ENCODE measurements at places on chromosomes 6 and 20.

DNA sequence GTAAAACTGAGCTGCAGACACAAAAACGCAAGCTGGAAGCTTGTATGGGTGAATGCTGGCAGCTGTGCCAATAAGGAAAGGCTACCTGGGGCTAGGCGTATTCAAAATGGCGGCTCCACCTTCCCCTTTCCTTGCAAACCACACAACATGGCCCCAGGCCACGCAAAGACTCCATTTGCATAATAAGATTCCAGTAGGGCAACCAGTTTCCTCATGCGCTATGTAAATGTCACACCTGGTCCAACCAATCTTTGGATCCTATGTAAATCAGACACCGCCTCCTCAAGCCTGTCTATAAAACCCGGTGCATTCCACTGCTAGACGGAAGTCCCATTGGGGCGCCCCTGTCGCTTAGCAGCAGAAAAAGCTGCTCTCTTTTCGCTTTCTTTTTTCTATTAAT, 505.9 kb upstream of the BTBD3 start:
- DNase-seq: no peak

DNA sequence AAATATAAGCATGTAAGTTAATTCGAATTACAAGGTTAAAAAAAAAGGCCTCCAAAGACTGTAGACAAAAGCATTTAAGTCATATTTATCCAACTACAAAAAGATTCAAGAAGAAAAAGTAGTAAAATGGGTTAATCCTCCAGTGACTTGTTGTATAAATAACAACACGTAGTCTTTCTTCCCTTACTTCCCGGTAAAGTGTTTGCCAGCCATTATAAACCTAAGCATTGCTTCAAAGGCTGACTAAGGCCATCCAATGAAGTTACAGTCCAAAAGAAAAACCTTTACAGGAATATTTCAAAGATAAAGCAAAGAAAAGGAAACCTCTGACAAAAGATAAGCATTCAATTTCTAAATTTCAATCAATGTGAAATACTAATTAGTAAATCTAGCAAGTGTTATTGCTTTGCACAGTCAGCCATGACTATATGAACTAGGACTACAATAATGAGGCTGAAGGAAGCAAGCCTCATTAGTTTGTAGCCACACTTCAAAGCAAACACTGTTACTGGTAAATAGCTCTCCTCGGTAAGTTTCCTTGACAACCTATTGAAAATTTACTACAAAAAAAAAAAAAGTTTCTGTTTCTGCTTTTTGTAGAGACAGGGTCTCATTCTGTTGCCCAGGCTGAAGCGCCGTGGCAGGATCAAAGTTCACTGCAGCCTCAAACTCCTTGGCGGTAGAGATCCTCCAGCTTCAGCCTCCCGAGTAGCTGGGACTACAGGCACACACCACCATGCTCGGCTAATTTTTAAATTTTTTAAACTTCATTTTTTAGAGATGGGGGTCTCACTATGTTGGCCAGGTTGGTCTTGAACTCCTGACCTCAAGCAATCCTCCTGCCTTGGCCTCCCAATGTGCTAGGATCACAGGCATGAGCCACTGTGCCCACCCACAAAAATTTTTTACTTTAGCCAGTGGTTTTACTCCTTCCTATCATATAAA, 46.0 kb downstream of the NUDT3 start:
- no peak for DNase-seq

- no peak for DNase-seq
These were observed 28.6 kb upstream of the ENPP5 start for GRCh38 chr6:46199387-46199786.

DNA sequence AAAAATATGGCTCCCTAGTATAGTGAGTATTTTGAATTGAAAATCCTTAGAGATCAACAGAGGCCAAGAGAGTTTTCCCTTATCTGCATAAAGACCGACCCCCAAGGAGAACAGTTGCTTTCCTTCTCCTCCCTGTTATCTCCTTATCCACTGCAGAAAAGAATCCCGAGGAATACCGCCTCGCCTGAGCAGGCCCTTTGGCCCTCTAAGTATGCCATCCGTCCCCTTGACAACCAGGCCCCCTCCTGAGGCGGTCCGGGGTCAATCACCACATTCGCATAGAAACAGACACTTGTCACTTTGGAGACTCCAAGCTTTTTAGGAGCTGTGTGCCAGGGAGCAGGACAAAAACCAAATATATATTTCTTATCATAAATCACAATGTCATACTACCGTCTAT, 15.9 kb upstream of the GGTLC1 start:
- no peak for DNase-seq

- no peak for DNase-seq
These were observed 70.0 kb downstream of the PSMG4 start for GRCh38 chr6:3328796-3329195.

GRCh38 chr20:42749556-42749955, 440.1 kb downstream of the PTPRT start:
- no peak for DNase-seq

DNA sequence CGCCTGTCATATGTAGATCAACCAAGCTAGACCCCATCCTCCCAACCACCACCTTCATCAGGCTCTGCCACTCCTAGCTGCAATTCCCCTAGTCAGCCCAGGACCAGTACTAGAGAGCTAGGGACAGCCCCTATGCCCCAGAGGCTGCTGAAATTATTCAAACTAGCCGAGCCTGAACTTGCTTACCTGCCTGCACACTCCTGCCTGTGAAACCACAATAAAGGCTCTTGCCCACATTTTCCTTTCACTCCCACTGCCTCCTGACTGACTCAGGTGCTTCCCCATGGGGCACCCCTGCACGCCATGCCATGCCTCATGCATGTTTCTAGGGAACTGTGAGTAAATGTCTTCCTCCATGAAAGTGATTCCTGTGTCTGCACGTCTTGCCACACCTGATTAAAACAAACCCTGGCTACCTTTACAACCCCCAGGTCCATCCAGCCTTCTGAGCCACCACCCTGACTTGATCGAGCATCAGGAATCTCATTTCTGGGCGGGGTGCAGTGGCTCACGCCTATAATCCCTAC, 66.5 kb upstream of the IER3 start:
- peak; percentile 67 for DNase-seq

- no peak for DNase-seq
These were observed 12.1 kb downstream of the SERINC3 start for GRCh38 chr20:44509762-44510161.

GRCh38 chr20:32019156-32019510, 8.9 kb downstream of the CCM2L start:
- no peak for DNase-seq

DNA sequence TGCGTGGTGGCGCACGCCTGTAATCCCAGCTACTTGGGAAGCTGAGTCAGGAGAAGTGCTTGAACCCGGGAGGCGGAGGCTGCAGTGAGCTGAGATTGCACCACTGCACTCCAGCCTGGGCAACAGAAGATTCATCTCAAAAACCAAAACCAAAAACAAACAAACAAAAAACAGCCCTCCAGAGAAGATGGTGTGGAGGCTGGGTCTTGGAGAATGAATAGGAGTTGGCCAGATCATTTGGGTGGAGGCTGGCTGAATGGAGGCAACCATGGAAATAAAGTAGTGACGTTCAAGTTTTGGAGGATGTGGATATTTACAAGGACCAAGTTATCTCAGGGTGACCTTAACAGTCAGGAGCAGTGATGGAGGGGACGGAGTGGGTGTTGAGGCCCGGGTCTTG, 24.7 kb downstream of the HIVEP1 start:
- DNase-seq: no peak

GRCh38 chr20:7712661-7713060, 227.6 kb downstream of the HAO1 start:
- no peak for DNase-seq

- no peak for DNase-seq
These were observed 68.0 kb downstream of the FKBP5 start for GRCh38 chr6:35620706-35621105.

DNA sequence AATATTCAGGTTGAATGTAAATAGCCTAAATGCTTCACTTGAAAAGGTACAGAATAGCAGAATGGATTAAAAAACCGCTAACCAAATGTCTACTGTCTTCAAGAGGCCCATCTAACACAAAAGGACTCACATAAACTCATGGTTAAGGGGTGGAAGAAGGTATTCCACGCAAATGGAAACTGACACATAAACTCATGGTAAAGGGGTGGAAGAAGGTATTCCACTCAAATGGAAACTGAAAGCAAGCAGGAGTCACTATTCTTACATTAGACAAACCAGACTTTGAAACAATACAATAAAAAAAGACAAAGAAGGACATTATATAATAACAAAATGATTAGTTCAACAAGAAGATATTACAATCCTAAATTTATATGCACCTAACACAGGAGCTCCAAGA, 38.3 kb upstream of the PKIB start:
- no peak for DNase-seq

GRCh38 chr6:36049582-36049981, 22.0 kb downstream of the MAPK14 start:
- no peak for DNase-seq

- DNase-seq: no peak
These were observed 129.8 kb upstream of the ZFP64 start for GRCh38 chr20:52321396-52321795.

DNA sequence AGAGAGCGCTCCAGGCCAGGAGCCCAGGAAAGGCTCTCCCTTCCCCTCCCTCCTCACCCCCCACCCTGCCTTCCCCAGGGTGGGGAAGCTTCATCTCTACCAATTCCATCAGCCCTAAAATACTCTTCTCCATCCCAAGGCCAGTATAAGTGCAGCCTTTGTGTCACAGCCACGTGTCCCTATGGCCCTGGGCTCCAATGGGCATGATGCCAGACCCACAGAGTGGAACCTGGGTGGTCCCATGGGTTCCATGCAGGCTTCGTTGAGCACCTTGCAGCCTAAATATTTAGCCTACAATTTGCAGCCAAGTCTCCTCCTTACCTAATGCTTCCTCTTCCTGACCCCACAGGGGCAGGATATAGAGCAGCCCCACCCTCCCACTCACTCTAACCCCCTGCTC, 976 bp upstream of the MATN4 start:
- no peak for DNase-seq

DNA sequence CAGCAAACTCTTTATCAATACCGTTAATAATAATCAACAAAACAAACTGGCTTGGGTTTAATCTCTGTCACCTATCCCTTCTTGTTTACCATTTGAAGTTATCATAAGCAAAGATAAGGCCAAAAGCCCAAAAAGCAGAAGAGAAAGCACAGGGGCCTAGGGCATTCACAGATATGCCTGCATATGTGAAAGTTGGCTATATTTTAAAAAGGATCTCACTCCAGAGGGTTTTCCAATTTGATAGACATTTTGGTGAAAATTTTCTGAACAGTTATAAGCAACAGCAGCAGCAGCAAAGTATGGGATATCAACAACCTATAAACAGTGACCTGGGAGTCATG, 101.1 kb downstream of the ATXN1 start:
- no peak for DNase-seq

- no peak for DNase-seq
These were observed 126.3 kb downstream of the PRND start for GRCh38 chr20:4848041-4848440.

DNA sequence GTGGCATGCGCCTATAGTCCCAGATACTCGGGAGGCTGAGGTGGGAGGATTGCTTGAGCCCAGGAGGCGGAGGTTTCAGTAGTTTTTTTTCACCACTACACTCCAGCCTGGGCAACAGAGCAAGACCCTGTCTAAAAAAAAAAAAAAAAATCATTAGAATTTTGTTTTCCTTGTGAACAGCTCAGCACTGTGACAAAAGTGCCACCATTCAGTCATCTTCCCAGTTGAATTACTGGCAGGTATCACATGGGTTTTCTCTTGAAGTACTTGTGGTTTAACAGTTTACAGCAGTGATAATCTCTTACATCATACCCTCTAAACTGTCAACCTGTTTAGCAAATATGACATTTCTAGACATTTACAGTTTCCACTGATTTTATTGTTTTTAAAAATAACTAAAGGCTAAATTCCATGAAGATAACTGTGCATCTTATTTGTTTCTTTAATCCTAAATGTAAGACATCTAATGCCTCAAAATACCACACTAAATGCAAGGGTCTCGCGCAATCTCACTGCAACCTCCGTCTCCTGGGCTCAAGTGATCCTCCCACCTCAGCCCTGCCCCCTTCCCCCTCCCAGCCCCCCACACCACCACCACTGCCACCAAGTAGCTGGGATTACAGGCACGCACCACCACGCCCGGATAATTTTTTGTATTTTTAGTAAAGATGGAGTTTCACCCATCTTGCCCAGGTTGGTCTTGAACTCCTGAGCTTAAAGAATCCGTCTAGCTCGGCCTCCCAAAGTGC, 7.0 kb downstream of the TRPC4AP start:
- DNase-seq: no peak

- DNase-seq: no peak
These were observed 133.7 kb upstream of the HSF2 start for GRCh38 chr6:122265755-122266154.

GRCh38 chr6:44494011-44494501, 106.5 kb downstream of the CDC5L start:
- DNase-seq: no peak

DNA sequence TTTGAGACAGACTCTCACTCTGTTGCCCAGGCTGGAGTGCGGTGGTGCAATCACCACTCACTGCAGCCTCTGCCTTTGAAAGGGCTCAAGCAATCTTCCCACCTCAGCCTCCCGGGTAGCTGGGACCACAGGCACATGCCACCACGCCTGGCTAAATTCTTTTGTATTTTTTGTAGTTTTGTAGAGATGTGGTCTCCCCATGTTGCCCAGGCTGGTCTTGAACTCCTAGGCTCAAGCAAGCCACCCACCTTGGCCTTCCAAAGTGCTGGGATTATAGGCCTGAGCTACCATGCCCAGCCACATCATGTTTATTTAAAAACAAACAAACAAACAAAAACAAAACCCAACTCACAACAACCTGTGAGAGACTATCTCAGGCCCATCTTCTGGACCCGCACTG, 29.7 kb upstream of the APCDD1L start:
- DNase-seq: no peak

GRCh38 chr20:12528591-12529041, 480.2 kb upstream of the SPTLC3 start:
- no peak for DNase-seq

- no peak for DNase-seq
These were observed 328.1 kb upstream of the ARID1B start for GRCh38 chr6:156449128-156449527.

GRCh38 chr6:114467931-114468330, 125.1 kb upstream of the HS3ST5 start:
- no peak for DNase-seq

DNA sequence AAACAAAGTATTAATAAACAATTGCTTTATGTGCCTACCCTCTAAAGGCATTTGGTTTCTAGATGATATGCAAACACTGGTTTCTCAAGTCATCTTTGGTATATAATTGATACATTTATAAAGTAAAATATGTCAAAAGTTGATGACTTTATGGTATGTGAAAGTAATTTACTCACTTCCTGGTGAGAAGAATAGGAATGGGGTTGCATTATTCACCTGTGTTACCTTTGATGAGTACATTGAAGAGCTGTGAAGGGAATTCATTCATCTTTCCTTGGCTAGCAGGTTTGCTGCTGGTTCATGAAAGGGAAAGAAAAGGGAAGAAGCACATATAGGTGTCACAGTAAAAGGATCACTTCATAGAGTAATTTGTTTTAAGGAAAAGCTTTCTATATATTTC, 20.4 kb downstream of the RNF217 start:
- DNase-seq: no peak

- DNase-seq: no peak
These were observed 9.2 kb downstream of the PEDS1 start for GRCh38 chr20:50144362-50144761.

All from stimulated activated CD4-positive, alpha-beta T cell treated with anti-CD3 and anti-CD28 coated beads, Interleukin-15, amount 100 ng/mL, for 1 hour (primary cell).